Right renal pelvis (tissue), 4 donors: ENCODE measurements at places on chromosomes 2 and 18.
A peak's percentile ranks its signal among the peaks of the same experiment; 100 is the strongest.

- no peak for DNase-seq
Measured at GRCh38 chr2:224982910-224983711, 59.2 kb downstream of the DOCK10 start.

- no peak for DNase-seq
Measured at GRCh38 chr2:61210332-61210981, 48.5 kb downstream of the C2orf74 start.

GRCh38 chr2:127193967-127194280, 26.2 kb downstream of the CYP27C1 start:
- no peak for DNase-seq

DNA sequence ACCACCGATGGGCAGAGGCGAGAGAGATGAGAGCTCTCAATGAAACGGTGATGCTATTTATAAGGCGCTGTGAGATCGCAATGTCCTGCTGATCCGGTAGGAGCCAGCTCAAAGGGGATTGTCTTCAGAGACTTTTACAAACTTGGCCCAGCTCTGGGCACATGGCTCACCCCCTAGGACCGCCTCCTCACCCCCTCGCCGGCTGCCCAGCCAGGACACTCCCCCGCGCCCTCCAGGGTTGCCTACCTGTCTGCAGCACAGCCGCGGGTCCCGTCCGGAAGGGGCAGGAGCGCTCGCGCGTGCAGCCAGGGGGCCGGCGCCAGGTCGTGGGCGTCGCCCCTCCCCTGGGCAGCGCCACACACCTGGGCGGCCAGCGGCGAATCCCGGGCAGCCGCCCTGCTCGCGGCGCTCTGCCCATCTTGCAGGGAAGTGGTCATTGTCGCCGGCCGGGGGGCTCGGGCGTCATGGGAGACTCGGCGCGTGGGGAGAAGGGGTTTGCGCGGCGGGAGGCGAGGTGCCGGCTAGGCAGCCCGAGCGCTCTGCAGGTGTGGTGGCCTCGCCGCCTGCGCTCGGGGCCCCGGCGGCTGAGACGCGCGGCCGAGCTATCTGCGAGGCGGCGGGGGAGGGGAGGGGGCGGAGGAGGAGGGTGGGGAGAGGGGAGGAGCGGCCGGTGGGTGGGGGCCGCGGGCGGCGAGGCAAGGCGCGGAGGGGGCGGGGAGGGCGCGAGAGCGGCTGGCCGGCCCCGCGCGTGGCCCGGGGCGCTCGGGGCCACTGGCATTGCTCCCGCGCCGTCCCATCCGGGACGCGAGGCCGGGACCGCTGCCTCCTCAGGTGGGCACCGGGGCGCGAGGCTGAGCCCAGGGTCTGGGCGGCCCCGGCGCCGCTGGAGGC, at the start of gene GRB14:
TSS of gene GRB14 (minus strand) at position 610 of the 891 bp plus-strand sequence. CDS start at position 437, 173 bp downstream.
- DNase-seq, result peak; percentile 27

DNA sequence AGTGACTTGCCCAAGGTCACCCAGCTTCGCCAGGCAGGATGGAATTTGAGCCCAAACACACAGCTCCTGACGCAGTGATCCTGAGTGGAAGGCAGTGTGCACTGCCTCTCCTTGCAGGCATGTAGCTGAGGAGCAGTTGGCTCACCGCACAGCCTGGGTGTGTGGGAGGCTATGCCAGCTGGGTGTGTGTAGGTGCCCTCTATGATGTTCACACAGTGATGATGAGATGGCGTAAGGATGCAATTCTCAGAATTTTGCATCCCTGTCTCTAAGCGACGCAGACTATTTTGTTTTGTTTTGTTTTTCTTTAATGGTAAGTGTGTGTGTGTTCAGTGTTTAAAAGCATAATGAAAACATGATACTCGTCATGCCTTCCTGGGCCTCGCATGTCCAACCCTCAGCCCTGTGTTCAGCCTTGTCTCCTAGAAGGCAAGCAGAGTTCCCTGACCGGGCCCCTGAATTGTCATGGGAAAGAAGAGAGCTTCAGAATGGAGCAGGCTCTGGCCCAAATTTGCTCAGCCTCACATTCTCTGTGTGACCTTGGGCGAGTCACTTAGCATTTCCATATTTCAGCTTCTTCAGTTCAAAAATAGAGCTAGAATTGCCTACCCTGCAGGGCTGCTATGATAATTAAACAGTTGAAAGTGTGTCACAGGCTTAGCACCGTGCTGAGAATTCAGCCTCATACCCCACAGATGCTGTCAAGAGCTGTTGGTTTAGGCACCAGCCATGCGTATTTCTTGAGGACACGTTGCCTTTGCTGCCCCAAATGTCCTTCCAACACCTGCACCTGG, 603.6 kb upstream of the RAB6C start:
- DNase-seq, result no peak

DNA sequence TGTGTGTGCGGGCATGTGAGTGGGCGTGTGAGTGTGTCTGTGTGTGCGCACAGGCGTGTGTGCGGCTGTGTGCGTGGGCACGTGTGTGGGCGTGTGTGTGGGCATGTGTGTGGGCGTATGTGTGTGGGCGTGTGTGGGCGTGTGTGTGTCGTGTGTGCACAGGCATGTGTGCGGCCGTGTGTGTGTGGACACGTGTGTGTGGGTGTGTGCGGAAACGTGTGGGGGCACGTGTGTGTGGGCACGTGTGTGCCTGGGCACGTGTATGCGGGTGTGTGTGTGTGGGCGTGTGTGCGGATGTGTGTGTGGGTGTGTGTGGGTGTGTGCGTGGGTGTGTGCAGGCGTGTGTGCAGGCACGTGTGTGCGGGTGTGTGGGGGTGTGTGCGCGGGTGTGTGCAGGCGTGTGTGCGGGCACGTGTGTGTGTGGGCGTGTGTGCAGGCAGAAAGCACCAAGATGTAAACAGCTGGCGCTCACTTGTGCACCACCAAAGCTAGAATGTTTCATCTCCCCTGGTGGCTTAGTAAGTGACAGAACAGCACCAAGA, 31.2 kb upstream of the ALKAL2 start:
- DNase-seq, result no peak

DNA sequence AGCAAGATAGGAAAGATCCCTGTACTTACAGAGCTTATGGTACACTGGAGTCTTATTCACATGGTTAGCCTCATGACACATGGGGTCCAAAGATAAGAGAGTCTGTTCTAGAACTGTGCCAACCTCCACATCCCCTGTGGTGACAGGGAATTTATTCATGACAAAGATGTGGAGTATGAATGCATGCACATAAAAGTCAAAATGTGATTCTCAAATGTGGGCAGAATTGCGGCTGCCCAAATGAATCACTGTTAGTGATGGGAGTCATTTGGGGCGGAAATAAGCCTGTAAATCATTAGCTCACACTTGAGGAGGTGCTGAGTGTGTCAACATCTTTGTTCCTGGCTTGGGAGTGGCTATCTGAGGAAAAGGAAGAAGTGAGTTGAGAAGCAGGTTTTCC, 560.6 kb downstream of the SLC4A3 start:
- DNase-seq, result no peak

- DNase-seq, result no peak
Measured at GRCh38 chr2:195482010-195482409, 175.0 kb upstream of the SLC39A10 start.

GRCh38 chr18:32349728-32350395, 120.8 kb downstream of the GAREM1 start:
- peak; percentile 86 for DNase-seq

DNA sequence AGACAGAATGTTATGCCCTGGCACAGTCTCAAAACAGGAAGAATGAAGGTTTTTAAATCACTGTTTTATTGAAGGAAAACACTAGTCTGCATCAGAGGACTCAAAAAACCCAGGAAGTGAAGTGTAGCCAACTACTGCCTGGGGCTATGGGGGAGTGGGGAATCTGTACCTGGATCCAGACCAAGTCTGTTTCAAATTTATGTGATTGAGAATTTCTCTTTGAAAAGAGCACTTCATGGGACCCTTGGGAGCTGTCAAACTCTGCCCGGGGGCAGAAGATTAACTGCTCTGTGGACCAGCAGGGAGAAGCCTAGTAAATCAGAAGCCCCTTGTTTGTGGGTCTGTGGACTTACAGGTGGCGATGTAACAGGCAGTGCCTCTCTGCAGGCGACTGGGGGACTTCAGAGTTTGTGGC, 45.3 kb upstream of the TANC1 start:
- no peak for DNase-seq

- no peak for DNase-seq
Measured at GRCh38 chr2:152200565-152201465, 25.3 kb upstream of the STAM2 start.

GRCh38 chr2:231910771-231911170, 15.4 kb downstream of the NPPC start:
- no peak for DNase-seq

- no peak for DNase-seq
Measured at GRCh38 chr2:19543663-19544383, 185.4 kb upstream of the OSR1 start.

DNA sequence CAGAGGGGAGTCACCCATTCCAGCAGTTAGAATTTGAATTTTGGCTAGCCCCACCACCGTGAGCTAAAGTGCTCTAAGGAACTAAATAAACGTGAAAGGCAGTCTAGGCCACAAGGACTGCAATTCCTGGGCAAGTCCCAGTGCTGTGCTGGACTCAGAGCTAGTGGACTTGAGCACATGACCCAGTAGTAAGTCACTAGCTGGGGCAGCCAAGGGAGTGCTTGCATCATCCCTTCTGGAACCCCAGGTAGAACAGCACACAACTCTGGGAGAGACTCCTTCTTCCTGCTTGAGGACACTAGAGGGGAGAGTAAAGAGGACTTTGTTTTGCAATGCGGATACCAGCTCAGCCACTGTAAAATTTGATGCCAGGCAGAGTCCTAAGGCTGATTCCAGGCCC, 672.2 kb downstream of the CPS1 start:
- DNase-seq, result no peak

- DNase-seq, result no peak
Measured at GRCh38 chr2:221518201-221518934, 53.7 kb downstream of the EPHA4 start.

DNA sequence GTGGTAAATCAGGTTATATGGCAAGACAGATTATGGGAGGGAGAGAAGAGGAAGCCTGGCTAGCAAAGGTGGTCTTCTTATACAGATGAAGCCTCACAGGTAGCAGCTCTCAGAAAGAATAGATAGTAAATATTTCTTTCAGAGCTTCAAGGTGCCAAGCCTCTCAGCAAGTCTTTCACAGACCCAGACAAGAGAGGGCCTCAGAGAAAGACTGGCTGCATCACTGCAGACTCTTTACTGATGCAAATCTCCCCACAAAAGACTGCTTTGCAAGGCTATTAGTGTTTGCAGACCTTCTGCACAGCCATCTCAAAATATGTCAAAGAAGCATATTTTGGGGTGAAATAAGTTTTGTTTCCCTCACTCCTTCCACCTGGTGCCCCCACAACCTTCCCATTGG, 372.4 kb upstream of the RND3 start:
- DNase-seq, result no peak

DNA sequence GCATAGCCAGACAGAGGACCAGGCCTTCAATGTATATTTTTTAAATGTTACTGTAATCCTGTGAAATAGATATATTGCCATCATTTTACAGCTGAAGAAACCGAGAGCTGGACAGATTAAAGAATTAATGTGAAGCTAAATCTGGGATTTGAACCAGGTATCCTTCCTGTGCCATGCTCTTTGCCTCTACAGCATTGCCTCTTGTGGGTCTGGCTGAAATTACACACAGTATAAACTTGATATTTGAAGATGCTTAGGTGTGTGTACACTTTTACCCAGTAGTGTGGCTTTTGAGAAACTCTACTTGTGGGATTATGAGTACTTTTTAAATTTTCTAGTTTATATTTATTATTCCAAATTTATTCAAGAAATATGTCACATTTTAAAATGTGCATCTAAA, 264.5 kb downstream of the CNTNAP5 start:
- DNase-seq, result no peak

GRCh38 chr2:66433945-66434678, 813 bp upstream of the MEIS1 start:
- no peak for DNase-seq

GRCh38 chr2:11379558-11379957, 35.1 kb upstream of the ROCK2 start:
- DNase-seq, result no peak

GRCh38 chr2:172204309-172204708, 101.6 kb upstream of the DLX2 start:
- DNase-seq, result no peak

DNA sequence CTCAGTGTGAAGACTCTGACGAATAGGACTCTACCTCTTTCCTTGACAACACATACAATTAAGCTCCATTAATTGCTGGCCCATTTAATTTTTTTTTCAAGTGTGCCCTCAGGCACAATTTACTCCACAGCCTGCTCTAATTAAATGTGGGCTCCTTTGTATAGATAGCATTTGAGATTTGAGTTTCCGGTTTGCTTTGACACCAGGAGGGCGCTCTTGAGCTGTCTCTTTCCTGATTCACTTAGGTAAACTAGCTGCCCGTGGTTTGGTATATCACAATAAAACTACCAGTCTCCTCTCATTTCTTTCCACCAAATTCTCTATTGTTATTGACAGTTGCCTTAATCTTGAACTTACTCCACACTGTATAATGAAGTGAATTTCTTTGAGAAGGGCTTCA, 666.0 kb downstream of the DSC3 start:
- DNase-seq, result no peak

GRCh38 chr2:234951664-234952269, at the start of gene SH3BP4:
SH3BP4 (plus strand) TSS chr2:234952017; CDS start chr2:235035003, 82,986 bp downstream.
- peak; percentile 66 for DNase-seq

GRCh38 chr2:45401431-45401922, 209.6 kb downstream of the SRBD1 start:
- no peak for DNase-seq

GRCh38 chr2:67476809-67477790, 80.0 kb downstream of the ETAA1 start:
- DNase-seq, result peak; percentile 60

DNA sequence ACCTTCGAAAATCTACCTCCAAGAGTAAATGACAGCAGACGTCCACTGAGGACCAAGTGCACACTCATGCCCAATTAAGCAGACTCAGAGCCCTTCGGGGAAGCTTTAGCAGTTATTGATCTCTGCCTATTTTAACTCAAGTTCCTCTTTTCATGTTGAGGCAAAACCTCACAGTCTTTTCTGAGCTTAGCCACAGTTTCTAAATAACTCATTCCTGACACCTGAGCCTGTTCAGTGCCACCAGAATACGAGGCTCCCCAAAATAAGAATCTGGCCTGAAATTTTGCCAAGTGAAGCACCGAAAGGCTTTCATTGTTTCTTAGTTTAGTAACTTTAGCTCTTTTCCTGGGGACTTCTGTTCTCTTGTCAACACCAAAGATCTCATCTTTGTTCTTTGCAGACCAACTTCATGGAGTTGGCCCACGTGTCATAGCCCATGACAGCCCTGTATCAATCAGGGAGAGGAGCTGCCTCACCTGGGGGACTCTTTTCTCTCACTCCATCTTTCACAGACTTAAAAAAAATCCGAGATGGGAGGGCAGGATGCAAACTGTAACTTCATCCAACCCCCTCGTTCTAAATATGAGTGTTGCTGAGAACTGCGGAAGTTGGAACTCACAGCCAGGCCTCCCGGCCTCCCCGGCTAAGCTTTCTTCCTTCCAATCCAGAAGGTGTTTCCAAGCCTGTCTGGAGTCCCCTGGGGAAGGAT, 22.2 kb downstream of the INPP5D start:
- no peak for DNase-seq

DNA sequence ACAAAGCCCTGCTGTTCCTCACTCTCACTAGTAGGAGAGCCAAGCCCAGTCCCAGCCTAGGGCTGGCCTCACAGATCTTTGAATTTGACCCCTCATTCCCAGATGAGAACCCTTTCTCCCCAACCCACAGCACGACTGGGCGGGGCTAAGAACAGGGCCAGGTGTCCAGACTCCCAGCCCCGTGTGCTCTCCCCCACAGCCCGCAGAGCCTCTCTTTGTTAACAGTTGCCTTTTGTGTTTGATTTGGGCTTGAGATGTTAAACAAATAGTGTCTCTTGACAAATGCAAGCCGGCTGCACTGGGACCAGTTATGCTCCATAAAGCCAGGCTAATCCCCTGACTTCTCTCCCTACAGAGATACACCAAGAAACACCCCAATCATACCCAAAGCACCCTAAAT, 4.7 kb upstream of the KCNK3 start:
- DNase-seq, result no peak
